GM12865 (cell line): ENCODE measurements at places on chromosomes 7 and 10.

- DNase-seq = no peak
Observed at GRCh38 chr7:112023282-112023681, 182.9 kb downstream of the DOCK4 start.

- DNase-seq = peak; percentile 40
Observed at GRCh38 chr7:141072548-141073172, 1.2 kb upstream of the TMEM178B start.

- no peak for DNase-seq
Observed at GRCh38 chr7:1769286-1770200, 99.5 kb downstream of the ELFN1 start.

- peak; percentile 96 for DNase-seq
Observed at GRCh38 chr7:23470330-23471105, at the start of gene IGF2BP3. TSS of gene IGF2BP3 (minus strand) at chr7:23470491. CDS start at chr7:23470110, 381 bp downstream.

DNA sequence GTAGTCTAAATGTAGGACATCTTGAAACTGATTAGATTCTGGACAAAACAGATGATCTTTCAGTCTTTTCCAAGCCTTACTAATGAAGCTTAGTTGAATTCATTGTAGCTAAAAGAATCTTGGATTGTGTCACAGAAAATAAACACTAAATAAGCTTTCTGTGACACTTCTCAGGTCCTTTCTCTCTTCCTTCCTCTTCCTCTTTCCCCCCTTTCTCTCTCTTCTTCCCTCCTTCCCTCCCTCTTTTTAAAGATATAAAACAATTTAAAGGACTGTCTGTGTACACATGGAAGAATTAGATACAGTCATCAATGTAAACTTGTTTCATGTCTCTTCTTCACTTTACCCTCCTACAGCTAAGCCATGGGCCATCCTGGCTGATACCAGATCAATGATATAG is 5.3 kb upstream of the COMMD3 start:
- no peak for DNase-seq

- DNase-seq = no peak
Observed at GRCh38 chr7:102292813-102293798, 6.4 kb downstream of the SH2B2 start.

- peak; percentile 32 for DNase-seq
Observed at GRCh38 chr7:98281757-98282606, 496 bp downstream of the BRI3 start.

DNA sequence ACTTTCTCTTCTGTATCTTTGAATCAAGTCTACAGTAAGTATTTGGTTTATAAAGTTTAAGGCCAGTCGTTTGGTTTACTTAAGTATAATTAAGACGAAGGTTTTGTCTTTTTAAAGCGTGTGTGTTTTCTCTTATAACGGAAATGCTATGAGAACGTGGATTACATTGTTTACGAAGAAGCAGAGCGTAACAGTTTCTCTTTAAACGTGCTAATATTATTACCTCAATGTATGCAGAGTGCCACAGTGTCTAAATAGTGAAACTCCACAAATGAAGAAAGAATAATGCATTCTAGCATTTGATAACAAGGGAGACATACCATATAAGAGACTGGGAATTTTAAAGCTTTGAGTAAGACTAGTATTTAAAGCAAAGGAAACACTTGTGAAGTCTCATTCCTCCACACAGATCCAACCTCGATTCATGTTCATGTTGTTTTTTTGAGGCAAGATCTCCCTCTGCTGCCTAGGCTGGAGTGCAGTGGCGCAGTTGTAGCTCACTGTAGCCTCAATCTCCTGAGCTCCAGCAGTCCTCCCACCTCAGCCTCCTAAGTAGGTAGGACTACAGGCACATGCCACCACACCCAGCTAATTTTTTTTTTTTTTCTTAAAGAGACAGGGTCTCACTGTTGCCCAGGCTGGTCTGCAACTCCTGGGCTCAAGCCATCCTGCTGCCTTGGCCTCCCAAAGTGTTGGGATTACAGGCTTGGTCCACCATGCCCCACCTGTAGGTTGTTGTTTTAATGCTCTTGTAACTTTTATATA is 75.1 kb downstream of the ANKRD61 start:
- peak; percentile 67 for DNase-seq

- peak; percentile 28 for DNase-seq
Observed at GRCh38 chr10:32139223-32140073, 83.2 kb upstream of the KIF5B start.

- DNase-seq = no peak
Observed at GRCh38 chr10:110834629-110835301, 37.0 kb upstream of the PDCD4 start.

- DNase-seq = peak; percentile 39
Observed at GRCh38 chr10:122279725-122280141, 8.6 kb downstream of the BTBD16 start.

DNA sequence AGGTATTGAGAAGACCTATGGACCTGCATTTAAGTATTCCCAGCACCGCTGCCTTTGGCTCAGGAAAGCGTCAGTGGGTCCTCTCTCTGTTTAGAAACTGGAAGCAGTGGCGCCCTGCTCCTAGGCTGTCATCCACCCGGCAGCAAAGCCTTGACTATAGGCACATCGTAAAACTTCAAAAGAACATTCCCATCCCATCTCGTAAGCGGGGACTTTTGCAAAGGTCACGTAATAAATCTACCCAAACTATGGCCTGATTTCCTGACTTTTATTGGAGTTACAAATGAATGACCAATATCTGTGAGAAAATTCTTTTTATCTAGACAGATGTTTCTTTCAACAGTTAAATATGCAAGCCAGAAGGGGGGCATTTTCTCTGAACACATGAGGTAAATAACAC is 115.8 kb upstream of the TCERG1L start:
- DNase-seq = no peak

GRCh38 chr10:33026422-33026821 is 68.4 kb upstream of the ITGB1 start:
- DNase-seq = no peak

GRCh38 chr7:75938921-75939320 is 24.0 kb downstream of the POR start:
- DNase-seq = no peak

- DNase-seq = no peak
Observed at GRCh38 chr7:135204341-135204749, 7.0 kb downstream of the WDR91 start.

DNA sequence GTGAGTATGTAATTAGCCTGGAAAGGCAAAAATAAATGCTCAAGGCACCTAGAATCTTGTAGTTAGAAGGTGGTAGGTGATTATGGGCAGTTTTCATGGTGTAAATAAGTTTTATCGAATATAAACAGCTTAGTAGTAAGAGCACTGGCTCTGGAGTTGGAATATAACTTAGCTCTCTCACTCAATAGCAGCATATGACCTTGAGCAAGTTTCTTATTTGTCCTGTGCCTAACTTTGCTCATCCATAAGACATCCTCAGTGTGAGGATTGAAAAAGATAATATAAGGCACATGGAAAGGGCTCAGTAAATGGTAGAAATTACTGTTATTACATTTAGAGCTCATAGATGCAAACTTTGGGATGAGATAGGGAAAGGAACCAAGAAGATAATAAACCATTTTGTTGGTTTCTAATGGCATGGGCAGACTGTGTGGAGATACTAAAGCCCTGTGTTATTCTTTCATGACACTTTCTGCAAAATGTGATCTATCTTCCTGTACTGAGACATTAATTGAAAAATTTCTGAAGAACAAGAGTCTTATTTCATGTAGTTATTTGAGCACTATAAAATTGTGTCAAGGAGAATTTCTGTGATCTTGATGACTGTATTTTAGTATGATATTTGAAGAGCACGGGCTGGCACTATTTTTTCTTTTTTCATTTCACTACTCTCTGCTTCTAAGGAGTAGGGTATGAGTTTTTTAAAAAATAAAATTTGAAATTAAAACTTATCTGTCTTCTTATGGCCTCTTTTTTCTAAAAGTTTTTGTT is 3.1 kb downstream of the SLK start:
- DNase-seq = no peak

- no peak for DNase-seq
Observed at GRCh38 chr10:61337741-61338140, 115.4 kb downstream of the TMEM26 start.

DNA sequence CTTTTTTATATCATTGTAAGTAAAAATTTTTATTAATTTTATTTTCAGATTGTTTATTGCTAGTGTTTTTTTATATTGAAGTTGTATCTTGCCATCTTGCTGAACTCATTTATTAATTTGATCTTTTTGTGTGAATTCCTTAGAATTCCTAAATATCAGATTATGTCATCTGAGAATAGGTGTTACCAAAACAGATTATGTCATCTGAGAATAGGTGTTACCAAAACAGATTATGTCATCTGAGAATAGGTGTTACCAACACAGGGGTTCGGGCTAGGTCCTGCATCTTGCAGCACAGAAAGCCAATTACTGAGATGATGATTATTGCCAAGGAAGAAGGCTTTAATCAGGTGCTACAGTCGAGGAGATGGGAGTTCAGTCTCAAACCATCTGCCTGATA is 383.4 kb downstream of the CNTNAP2 start:
- no peak for DNase-seq

DNA sequence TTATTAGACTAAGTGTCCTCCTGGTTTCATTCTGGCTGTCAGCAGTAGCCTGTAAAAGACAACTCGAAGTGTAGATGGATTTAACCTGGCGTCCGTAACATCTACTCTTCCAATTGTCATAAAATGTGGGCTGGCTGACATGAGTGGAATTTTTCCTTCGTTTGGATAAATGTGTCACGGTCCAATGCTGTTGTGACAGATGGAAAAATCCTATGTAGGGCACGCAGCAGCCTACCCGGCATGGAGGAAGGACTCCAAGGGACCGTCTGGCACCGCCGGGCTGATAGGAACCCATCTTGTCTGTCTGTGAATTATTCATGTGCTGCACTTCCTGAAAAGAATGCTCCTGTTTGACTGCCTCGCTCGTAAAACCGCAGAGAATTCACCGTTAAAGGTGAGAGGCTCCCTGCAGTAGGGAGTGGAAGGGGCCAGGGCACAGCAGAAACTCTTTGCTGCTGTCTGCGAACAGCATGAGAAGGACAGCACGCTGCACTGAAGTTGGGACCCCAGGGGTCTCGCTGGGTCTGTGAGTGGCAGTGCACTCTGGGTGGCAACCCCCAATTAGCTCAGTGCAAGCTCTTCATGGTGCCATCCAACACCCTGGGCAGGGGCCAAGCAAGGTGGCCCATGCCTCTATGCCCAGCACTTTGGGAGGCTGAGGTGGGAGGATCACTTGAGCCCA is 1.6 kb upstream of the ORAI2 start:
- DNase-seq = peak; percentile 82

DNA sequence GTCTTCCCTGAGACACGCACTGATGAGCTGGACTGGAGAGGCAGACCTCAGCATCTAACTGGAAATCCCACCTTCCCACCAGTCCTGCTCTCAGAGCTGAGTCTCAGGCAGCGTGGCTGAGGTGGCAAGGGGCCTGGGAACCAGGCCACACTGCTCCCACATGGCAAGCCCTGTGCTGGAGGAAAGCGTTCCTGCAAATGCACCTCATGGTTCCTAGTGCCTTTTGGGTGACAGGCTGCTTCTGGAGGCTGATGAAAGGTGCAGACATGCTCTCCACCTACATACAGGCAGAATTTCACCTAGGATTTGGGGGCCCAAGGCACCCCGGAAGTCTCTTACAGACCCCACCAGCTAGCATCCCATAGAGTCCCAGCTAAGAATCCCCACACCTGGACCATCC is 432.9 kb upstream of the FOXK1 start:
- DNase-seq = no peak

DNA sequence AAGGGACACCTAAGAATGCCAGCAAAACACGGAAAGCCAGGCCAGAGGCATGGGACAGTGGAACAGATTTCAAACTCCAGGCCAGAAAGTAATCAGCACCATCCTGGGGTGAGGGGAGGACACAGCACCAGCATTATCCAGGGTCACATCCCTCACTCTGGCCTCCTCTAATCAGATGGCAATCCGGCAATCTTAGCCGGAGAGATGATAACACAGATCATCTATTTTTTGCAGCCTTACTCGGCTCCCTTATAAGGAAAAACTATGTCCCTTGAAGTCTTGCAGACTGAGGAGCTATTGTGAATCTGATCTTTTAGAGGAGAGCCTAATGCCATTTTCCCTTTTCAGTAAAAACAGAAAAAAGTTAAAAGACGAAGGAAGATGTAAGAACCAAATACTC is 16.5 kb downstream of the TRIL start:
- no peak for DNase-seq

DNA sequence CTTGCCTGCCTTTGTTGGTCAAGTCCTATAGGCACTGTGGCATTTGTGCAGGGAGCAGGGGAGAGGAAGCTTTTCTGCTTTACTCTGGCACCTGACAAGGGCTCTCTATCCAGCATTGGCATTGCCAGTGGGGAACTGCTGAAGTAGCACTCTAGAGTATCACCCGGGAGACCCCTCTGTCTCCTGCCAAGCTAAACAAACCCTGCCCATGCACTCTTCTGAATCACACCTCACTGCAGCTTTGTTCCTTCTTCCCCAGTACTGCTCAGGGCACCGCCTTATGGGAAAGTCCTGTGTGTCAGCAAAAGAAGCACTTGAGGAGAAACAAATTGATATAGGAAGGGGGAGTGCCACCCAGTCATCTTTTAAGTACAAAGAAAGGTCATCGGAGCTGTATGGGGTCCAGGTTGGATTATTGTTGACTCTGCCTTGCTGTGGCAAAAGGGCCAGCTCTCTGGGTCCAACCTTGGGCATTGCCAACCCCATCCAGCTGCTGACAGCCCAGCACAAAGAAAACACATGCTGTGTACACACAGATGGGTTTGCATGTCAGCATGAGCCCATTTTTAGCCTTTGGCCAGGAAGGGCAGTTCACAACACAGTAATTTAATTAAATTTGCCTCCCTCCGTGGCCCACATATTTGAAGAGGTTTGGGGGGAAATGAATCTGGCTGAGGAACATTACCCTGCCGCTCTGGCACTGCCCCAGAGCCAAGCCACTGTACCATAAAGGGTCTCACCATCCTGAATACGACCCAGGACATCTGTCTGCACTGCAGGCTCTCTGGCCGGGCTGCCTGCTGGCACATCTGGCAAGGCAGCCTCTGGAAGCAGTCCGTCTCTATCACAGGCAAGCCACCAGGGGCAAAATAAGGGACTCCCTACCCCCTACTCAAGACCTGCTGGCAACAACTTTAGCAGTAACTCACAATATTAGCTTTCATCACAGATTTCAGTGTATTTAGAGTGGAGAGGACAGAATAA is 13.1 kb downstream of the LRRC4 start:
- DNase-seq = no peak
